ENCODE measurements at places on chromosomes 6 and 20.

GRCh38 chr6:33856655-33857054, 52.9 kb upstream of the MLN start:
- DNase-seq: peak; percentile 38

- no peak for DNase-seq
Measured at GRCh38 chr6:166927935-166928643, 28.3 kb downstream of the RNASET2 start.

- DNase-seq: no peak
Measured at GRCh38 chr6:106740287-106740686, 110.9 kb downstream of the QRSL1 start.

DNA sequence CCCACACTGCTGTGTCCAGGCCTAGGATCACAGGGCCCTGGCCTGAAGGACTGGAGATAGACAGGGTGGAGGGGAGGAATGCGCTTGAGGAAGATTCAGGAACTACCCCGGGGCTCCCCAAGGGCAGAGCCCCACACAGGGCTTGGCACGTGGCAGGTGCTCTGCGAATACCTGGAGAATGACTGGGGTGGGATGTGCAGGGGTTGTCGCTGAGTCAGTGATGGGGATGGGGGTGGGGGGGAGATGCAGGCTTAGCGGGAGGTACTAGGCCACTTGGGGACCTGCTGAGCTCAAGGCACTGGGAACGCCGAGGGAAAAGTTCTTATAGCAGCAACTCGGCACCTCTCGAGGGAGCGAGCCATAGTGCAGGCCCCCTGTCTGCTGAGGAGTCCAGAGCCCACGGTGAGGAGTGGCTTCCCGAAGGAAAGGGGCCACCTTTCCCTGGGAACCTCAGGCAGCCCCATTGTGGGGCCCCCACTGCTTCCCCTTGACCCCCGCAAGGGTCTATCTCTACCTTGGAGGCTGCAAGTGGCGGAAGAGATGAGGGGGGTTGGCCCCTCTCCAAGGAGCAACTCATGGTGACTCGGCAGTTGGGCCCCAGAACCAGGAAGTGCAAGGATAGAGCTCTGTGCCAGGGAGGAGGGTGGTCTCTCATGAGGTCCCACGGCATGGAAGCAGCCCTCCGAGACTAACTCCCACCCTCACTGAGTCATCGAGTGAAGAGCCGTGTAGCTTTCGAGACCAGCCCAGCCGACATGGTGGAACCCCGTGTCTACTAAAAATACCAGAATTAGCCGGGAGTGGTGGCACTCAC, 33.1 kb downstream of the SRC start:
- DNase-seq: no peak
